ENCODE measurements at places on chromosomes 7 and 10.

GRCh38 chr10:15515202-15515601, 144.1 kb upstream of the FAM171A1 start:
- DNase-seq: no peak

- DNase-seq: no peak
Measured at GRCh38 chr10:132572545-132572937, 35.0 kb downstream of the INPP5A start.

- DNase-seq: no peak
Measured at GRCh38 chr10:95397747-95398146, 106.9 kb upstream of the PDLIM1 start.

- no peak for DNase-seq
Measured at GRCh38 chr7:69751026-69751425, 152.8 kb downstream of the AUTS2 start.

- DNase-seq: no peak
Measured at GRCh38 chr7:31679574-31680305, 7.3 kb upstream of the PPP1R17 start.
